ENCODE measurements at places on chromosomes 6 and 20.

DNA sequence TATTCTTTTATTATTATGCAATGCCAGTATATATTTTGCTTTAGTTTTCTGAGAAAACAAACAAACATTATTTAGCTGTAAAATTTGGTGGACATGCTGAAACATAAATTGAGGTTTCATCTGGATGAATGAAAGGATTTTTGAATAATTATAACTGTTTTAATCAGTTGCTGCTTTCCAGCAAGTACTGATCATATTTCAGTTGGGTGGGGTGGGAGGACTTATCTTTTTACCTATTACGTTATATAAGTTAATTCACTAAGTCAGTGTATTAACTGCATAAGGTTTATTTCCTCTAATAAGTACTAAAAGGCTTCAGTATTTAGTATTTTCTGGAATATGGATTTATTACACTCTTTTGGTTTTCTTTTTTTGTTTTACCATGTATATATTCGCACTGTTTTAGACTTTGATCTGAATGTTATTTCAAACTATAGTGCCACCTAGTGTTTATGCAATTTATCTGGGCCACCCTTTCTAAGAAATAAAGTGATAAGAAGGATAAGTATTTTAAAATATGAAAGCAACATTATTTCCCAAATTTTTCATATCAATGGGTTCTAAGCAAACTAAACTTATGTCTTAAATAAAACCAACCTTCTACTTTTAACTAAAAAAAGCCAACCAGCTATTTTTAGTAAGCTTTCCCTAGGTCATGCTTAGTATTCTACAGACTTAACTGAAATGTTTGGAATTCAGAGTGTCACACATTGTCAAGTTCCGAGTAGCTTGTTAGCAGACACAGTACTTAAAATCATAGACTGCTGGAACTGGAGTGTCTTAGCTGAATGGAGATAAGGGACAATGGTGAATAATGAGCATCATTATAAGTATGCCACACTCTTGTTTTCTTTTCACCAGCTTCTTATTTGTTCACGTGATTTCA, 105.4 kb upstream of the MCHR2 start:
- no peaks in the 10 kb centered on the region for H3K27me3 ChIP-seq
- no peak overlapping the region for H3K27ac ChIP-seq
- H3K4me3 ChIP-seq = no peak overlapping the region
- DNase-seq = no peak
- H3K36me3 ChIP-seq = no peaks in the 10 kb centered on the region
- no peaks in the 10 kb centered on the region for H3K4me1 ChIP-seq

DNA sequence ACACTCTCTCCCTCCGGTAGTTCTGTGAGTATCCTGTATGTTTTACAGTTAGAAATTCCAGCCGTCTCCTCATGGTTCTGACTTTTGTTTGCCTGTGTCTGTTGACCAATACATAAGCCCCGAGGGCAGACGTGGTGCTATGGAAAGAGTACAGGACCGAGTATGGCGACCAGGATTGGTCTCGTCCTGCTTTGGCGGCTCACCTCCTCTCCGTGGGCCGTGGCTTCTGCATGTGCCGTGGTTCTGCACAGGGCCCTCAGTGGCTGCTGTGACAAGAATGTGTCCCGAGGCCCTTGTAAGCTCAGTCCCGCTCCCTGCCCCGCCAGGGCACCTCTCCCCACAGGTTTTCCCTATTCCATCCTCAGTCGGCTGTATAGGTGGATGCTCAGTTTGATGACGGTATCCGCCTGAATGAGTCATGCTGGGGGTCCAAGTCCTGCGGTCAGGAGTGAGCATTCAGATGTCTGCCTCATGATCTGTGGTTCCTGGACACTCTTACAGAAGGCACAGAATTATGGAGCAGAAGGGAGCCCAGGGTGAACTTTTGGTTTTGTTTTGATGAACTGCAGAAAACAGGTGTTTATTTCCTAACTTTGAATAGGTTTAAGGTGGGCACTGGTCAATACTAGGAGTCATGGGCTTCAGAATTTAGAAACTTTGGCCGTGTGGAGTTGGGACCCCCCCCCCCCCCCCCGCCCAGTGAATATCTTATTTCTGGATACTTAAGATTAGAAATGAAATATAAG, 1.2 kb downstream of the ARFGAP1 start:
- DNase-seq = no peak
- H3K4me1 ChIP-seq = peaks cover 13% of the 10 kb centered on the region
- no peaks in the 10 kb centered on the region for H3K27me3 ChIP-seq

DNA sequence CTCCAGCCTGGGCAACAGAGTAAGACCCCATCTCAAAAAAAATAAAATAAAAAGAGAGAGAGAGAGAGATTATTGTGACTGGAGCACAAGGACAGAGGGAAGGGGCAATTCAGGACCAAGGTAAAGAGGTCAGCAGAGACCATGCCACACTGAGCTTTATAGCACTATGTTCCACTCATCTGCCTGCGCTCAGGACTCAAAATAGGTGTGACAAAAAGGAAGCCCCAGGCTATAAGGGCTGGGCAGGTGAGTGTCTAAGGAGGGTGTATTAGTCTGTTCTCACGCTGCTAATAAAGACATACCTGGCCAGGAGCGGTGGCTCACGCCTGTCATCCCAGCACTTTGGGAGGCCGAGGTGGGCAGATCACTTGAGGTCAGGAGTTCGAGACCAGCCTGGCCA, 23.1 kb upstream of the SRSF6 start:
- no peaks in the 10 kb centered on the region for H3K4me1 ChIP-seq
- no peak overlapping the region for H3K27ac ChIP-seq
- H3K27me3 ChIP-seq = peaks cover 4% of the 10 kb centered on the region
- no peak overlapping the region for H3K4me3 ChIP-seq
- DNase-seq = no peak

DNA sequence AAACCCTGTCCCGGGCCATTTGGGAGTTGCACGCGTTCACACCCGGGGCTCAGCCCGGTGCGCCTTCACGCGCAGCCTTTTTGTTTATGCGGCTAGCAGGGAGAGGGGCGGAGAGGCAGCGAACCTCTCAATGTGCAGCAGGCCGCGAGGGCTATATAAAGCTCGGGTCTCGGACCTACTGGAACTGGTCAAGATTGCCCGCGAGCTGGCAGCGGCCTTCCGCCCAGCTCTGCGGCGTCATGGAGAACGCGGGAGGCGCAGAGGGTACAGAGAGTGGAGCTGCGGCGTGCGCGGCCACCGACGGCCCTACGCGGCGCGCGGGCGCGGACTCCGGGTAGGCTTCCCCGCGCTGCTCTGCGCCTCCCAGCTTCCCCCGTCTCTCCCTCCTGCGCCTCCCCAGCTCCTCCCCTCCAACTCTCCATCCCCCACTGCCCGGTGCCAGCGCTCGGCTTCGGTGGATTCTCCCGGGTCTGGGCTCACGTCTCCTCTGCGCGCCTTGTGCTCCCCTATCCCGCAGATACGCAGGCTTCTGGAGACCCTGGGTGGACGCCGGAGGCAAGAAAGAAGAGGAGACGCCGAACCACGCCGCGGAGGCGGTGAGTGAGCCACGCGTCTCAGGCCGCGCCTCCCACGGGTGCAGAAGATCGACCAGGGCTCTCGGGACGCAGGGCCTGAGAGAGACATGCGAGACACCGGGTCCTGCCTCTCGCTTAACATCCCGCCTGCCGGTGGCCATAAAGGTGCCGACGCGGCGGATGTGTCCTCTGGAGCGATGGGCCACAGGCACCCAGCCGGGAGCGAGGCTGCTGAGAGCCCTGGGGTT, at the start of gene RIPPLY2:
Gene RIPPLY2 (plus strand): TSS at position 183 of the 823 bp plus-strand sequence. CDS start 57 bp downstream, at position 240.
- no peaks in the 10 kb centered on the region for H3K36me3 ChIP-seq
- DNase-seq = no peak
- peaks cover 21% of the 10 kb centered on the region for H3K27me3 ChIP-seq
- no peak within 1 kb of the TSS for H3K27ac ChIP-seq

DNA sequence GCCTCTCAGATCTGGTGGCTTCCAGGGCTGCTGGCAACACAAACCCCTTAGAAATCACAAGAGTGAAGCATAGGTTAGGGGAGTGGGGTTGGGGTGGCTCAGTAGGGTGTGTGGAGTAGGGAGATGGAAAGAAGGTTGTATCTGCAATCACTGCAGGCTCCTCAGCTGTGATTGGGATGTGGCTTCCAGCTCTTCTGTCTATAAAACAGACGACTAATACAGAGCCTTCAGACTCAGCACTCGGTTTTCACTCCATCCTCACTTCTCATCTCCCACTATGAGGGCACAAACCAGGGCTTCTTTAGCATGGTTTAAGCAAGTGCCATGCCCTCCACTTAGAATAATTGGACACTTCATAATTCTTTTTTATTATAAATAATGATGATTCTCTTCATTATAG, 46.4 kb upstream of the CAP2 start:
- H3K4me1 ChIP-seq = no peaks in the 10 kb centered on the region
- H3K27ac ChIP-seq = no peak overlapping the region
- no peak for DNase-seq
- no peaks in the 10 kb centered on the region for H3K27me3 ChIP-seq
- H3K36me3 ChIP-seq = no peaks in the 10 kb centered on the region

GRCh38 chr6:21133901-21134300, 459.6 kb upstream of the SOX4 start:
- no peaks in the 10 kb centered on the region for H3K27me3 ChIP-seq
- H3K4me1 ChIP-seq = no peaks in the 10 kb centered on the region
- H3K27ac ChIP-seq = no peak overlapping the region
- DNase-seq = no peak

DNA sequence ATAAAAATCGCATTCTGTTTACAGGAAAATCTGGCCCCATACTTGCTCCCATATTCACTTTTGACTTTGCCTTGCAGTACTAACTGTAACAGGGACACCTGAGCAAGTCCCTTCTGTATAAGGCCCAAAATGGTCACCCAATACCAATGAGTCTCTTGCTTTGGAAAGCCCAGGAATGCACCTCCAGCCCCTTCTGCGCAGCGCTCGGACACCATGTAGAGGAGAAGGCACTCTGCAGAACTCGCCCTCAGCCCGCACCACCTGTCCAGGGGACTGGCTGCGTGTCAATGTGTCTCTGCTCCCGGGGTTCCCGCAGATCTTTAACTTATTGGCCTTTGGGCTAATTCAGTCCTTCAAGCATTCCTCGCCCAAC, 746 bp upstream of the PRND start:
- no peaks in the 10 kb centered on the region for H3K36me3 ChIP-seq
- H3K27ac ChIP-seq = no peak overlapping the region
- DNase-seq = no peak
- H3K27me3 ChIP-seq = no peaks in the 10 kb centered on the region
- H3K4me3 ChIP-seq = no peak overlapping the region

GRCh38 chr6:33091957-33092356, 16.2 kb downstream of the HLA-DPB1 start:
- H3K4me1 ChIP-seq = no peaks in the 10 kb centered on the region
- no peak overlapping the region for H3K27ac ChIP-seq
- H3K27me3 ChIP-seq = no peaks in the 10 kb centered on the region
- peak; percentile 30 for DNase-seq
- H3K4me3 ChIP-seq = no peak overlapping the region
- H3K36me3 ChIP-seq = no peaks in the 10 kb centered on the region

GRCh38 chr6:131101911-131102680, 33.2 kb upstream of the AKAP7 start:
- no peaks in the 10 kb centered on the region for H3K36me3 ChIP-seq
- no peak overlapping the region for H3K27ac ChIP-seq
- no peak for DNase-seq
- H3K4me3 ChIP-seq = no peak overlapping the region
- no peaks in the 10 kb centered on the region for H3K27me3 ChIP-seq

- H3K4me1 ChIP-seq = no peaks in the 10 kb centered on the region
- H3K4me3 ChIP-seq = no peak overlapping the region
- no peaks in the 10 kb centered on the region for H3K27me3 ChIP-seq
- no peak overlapping the region for H3K27ac ChIP-seq
- no peaks in the 10 kb centered on the region for H3K36me3 ChIP-seq
These were observed 59.2 kb downstream of the TMEM170B start for GRCh38 chr6:11596640-11597237.

DNA sequence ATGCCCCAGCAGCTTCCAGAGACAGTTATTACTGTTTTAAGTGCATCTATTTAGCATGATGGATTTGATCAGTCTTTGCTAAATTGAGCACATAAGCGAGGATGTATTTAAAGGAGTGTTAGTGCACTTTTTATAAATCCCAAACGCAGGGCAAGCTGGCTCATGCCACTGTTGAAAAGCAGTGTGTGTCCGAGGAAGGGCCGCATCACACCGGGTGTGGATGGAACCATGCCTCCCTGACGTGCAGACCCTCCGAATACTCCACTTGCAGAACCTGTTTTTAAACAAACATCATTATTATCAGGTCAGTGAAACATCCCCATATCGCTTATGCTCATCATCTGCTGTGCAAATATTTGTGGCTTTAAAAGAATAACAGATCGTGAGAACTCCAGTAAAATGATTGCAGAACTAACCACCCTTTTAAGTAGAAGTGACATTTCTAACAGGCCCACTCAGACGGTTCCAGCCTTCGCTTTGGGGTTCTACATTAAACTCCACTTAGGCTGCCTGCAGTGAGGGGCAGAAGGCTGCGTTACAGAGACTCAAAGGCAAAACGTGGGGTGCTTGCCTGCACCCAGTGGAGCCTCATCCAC, 190.1 kb downstream of the CDH4 start:
- no peak overlapping the region for H3K4me3 ChIP-seq
- DNase-seq = no peak
- no peaks in the 10 kb centered on the region for H3K36me3 ChIP-seq
- no peak overlapping the region for H3K27ac ChIP-seq
- no peaks in the 10 kb centered on the region for H3K27me3 ChIP-seq
- no peaks in the 10 kb centered on the region for H3K4me1 ChIP-seq

- no peak for DNase-seq
- H3K27me3 ChIP-seq = no peaks in the 10 kb centered on the region
- H3K36me3 ChIP-seq = no peaks in the 10 kb centered on the region
- peaks cover 11% of the 10 kb centered on the region for H3K4me1 ChIP-seq
These were observed 5.2 kb upstream of the PRPH2 start for GRCh38 chr6:42727627-42728026.

DNA sequence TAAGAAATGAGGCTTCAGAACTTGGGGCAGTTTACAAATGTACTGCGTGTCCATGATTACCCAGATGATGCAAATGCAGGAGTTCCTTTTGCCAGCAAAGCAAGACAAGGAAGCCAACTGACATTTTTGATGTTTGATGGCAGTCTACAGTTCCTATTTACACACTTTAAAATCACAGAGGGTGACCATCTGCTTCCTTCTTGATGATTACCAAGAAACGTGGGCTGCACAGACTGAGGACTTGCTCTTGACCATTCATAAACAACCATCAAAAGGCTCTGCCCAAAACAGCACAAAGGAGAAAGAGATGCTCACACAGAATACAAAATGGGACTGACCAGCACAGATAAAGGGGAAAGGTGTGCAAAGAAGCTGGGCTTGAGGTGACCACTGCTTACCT, 79.8 kb upstream of the TRAF3IP2 start:
- no peak for DNase-seq
- H3K4me3 ChIP-seq = no peak overlapping the region

GRCh38 chr20:62657956-62658355, 15.7 kb downstream of the SLCO4A1 start:
- no peak overlapping the region for H3K4me3 ChIP-seq
- H3K27me3 ChIP-seq = no peaks in the 10 kb centered on the region
- no peak overlapping the region for H3K27ac ChIP-seq
- no peak for DNase-seq

DNA sequence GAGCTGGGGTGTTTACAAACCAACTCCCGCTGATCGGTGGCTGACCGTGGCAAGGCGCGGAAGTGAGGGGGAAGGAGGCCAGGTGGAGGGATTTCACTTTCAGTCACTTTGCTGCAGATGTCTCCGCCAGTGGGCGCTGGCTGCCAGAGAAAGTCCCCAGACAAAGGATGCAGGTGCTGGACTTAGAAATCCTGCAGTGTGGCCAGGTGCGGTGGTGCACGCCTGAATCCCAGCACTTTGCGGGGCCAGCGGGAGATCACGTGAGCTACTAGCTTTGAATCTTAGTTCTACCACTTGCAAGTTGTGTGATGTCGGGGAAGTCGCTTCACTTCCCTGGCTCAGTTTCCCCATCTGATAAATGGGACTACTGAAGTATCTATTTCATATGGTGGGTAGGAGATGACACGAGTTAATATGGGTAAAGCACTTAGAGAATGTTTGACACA, 180.4 kb downstream of the ZNF217 start:
- peak; percentile 3 for DNase-seq
- no peak overlapping the region for H3K27ac ChIP-seq
- H3K4me1 ChIP-seq = no peaks in the 10 kb centered on the region
- no peaks in the 10 kb centered on the region for H3K36me3 ChIP-seq
